Stimulated activated CD4-positive, alpha-beta T cell treated with anti-CD3 and anti-CD28 coated beads, Interleukin-1b, Interleukin-23, amount 100 ng/mL, for 1 hour (primary cell): ENCODE measurements at places on chromosomes 1 and 21.

DNA sequence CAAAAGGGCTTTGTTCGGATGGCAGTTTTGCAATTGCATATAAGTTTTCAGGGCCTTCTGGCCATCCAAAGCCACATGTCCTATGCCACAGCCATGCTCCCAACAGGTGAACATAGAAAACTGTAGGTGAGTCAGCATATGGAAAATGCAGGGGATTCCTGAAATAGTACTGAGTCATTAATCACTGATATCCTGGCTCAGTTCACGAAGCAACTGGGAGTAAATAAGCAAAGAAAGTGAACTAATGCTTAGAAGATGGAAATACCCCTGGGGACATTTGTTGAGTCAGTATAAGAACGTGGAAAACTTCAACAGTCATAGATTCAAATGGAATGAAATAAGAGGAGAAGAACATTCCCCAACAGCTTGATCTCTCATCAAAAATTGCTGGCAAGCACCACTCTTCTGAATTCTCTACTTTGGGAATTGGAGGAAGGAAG, 148.9 kb upstream of the RUNX1 start:
- DNase-seq, result no peak

GRCh38 chr1:116268211-116268610, 104.8 kb upstream of the ATP1A1 start:
- DNase-seq, result no peak

DNA sequence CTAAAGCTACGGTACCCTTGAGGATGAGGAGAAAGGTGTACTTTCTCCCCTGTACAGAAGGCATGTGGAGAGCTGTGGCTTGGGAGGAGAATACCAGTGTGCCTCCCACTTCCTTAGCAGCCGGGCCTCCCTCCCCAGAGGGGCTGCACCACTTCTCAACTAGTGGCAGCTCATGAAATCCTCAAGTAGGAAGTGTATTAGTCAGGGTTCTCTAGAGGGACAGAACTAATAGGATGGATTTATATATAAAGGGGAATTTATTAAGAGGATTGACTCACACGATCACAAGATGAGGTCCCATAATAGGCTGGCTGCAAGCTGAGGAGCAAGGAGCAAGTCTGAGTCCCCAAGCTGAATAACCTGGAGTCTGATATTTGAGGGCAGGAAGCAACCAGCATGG, 53.1 kb upstream of the PPP2R5A start:
- DNase-seq, result no peak

GRCh38 chr21:46115441-46116188, 17.7 kb downstream of the COL6A2 start:
- no peak for DNase-seq

DNA sequence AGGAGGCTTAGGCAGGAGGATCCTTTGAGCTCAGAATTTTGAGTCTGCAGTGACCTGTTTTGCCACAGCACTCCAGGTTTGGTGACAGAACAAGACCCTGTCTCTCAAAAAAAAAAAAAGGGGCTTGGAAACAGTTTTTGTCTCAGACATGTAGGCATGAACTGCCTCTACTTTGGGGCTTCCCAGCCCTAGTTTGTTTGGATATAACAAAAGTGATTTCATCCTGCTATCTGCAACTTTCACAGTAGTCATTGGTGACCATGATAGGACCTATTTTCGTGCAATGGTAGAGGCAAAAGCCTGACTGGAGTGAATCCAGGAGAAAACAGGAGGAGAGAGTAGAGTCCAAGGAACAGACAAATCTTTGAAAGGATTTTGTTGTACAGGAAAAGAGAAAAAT, 20.3 kb upstream of the EVI5 start:
- no peak for DNase-seq

DNA sequence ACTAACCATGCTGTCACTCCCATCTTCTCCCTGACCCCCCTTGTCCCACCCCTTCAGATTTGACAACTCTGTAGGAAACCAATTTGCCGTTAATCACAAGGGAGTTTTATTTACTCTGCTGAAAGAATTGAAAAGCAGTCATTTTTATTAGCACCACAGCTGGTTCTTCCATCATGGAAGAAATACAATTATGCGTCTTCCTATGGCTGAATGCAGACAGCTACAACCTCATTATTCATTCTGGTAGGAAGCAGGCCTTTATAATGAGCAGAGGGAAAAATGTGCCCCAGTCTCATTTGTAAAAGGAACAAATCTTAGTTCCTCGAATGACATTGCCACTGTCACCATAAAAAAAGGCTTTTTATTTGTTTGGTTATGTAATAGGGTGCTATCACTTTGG, 35.2 kb downstream of the JUN start:
- DNase-seq, result no peak

- DNase-seq, result no peak
Observed at GRCh38 chr1:201545851-201546492, 7.0 kb downstream of the NAV1 start.

GRCh38 chr1:238811211-238811879, 575.0 kb upstream of the CHRM3 start:
- no peak for DNase-seq

DNA sequence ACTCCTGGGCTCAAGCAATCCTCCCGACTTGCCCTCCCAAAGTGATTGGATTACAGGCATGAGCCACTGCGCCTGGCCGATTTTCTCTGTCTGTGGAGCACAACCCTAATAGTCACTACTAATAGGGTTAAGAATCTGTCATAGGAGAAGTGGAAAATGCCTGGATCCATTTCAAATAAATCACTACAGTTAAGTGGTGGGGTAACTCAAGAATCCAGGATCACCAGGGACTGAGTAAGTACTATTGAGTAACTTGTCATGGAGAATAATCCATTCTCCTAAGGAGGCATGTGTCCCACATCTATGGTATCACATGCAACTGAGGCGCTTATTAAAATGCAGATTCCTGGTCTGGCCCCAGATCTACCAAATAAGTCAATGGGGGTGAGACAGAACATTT, 53.2 kb downstream of the OPTC start:
- no peak for DNase-seq

DNA sequence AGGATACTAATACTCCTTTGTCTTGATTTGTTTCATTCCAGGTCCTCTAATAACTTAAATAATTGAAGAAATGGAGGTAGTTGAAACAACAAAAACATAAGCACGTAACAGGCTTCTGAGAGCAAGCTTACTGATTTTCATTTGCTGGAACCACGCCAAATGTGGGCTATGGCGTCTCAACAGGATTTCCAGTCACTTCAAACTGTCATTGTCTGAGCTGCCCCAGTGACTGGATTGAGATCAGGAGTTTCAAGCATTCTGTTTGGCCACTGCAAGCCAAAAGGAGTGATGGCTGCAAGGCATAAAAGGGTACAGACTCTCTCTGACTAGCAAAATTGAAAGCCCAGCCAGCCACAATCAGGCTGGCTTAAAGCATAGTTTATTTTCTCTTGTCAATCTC, 289.9 kb downstream of the DPYD start:
- DNase-seq, result no peak
